Naive thymus-derived CD4-positive, alpha-beta T cell (primary cell): ENCODE measurements at places on chromosomes 5 and 9. TPM values are rescaled to one million over a fixed set of nuclear protein-coding genes. Genes with fewer than 3 reads are reported as not detected.

GRCh38 chr5:172659909-172660628 lies 19.0 kb downstream of the NEURL1B start:
- no peaks in the 10 kb centered on the region for H3K27me3 ChIP-seq
- H3K4me1 ChIP-seq = no peaks in the 10 kb centered on the region
- no peak for DNase-seq
- H3K4me3 ChIP-seq = no peak overlapping the region

- H3K27me3 ChIP-seq = no peaks in the 10 kb centered on the region
- H3K36me3 ChIP-seq = no peaks in the 10 kb centered on the region
- H3K27ac ChIP-seq = no peak overlapping the region
- DNase-seq = no peak
Observed at GRCh38 chr9:115202181-115202580, 84.2 kb upstream of the TNC start.

DNA sequence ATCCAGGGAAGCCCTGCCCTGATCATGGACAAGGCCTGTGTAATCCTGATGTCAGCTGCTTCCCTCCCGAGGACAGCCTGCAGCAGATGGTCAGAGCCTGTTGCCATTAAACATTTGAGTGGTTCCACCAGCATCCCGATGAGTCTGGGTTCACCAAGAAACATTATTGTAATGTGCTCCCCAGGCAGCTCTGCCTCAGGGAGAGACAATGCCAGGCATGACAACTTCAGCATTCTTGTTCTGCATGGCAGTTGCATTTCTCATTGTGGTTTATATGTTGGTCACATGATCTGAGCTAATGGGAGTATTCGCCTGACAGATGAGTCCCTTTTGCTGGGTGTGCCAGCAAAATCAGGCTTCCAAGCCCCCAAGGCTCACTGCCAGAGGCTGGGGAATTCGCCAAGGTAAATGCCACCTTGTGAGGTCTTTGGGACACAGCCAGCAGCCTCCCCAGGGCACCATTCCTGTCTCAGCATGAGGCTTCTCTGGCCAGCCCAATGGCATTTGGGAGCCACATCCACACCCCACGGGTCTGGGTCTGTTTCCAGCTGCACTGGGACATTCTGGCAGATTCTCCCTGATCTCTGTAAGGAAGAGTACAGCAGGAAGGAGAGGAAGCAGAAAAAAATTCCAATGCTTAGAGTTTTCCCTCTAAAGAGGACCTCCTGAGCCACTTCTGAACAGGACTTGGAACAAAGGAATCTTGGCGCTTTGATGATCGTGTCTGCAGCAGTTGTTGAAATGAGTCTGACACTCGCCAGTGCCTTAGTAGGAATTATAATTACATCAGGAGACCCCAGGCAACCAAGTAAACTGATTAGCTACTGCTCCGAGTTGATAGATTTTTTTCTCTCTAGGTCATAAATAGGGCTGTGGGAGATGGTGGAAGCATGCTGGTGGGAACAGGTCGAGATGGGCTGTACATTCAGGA lies 18.7 kb downstream of the KCNIP1 start:
- H3K4me1 ChIP-seq = no peaks in the 10 kb centered on the region
- H3K27ac ChIP-seq = no peak overlapping the region
- no peak overlapping the region for H3K4me3 ChIP-seq
- no peaks in the 10 kb centered on the region for H3K27me3 ChIP-seq
- no peaks in the 10 kb centered on the region for H3K36me3 ChIP-seq

DNA sequence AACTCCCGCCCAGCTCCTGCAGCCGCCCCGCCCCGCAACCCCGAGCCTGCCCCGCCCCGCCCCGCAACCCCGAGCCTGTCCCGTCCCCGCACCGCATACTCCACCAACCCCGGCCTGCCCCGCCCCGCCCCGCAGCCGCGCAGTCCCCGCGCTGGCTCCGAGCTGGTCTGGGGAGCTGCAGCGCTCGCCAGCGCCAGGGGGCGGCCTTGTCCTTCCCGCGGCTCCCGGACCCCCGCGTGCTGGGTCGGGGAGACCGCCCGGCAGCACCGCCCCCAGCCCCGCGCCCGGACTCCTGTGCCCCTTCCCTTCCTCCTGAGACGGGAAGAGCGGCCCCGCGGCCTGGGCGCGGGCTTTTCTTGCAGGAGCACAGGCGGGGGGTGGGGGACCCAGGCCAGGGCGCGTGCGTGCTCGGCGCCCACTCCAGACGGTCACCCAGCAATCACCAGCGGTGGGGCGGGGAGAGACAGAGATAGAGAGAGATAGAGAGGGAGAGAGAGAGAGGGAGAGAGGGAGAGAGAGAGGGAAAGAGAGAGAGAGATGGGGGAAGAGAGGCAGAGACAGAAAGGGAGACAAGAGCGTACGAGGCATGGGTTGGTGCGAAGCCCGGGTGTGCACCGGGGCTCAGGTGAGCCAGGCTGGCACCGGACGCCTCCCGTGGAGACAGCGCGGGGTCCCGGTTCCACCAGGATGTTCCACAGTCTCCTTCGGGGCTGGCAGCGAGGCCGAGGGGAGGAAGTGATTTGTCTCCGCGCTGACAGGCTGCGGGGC lies 14.7 kb upstream of the TMEM250 start:
- H3K4me1 ChIP-seq = peaks cover 3% of the 10 kb centered on the region
- DNase-seq = no peak
- H3K36me3 ChIP-seq = no peaks in the 10 kb centered on the region
- no peak overlapping the region for H3K4me3 ChIP-seq
- H3K27me3 ChIP-seq = no peaks in the 10 kb centered on the region

- H3K27ac ChIP-seq = no peak overlapping the region
- no peak for DNase-seq
- H3K4me1 ChIP-seq = peaks cover 13% of the 10 kb centered on the region
- H3K4me3 ChIP-seq = no peak overlapping the region
- no peaks in the 10 kb centered on the region for H3K36me3 ChIP-seq
Observed at GRCh38 chr5:90878081-90878480, 319.5 kb downstream of the ADGRV1 start.

- H3K36me3 ChIP-seq = no peaks in the 10 kb centered on the region
- H3K27ac ChIP-seq = peak within 1 kb of the TSS; percentile 65
- H3K4me1 ChIP-seq = no peaks in the 10 kb centered on the region
- DNase-seq = peak; percentile 19
Observed at GRCh38 chr5:103562453-103563157, at the start of gene NUDT12. TSS of gene NUDT12 (minus strand) at chr5:103562789. CDS start at chr5:103560248, 2,541 bp downstream.

- no peaks in the 10 kb centered on the region for H3K4me1 ChIP-seq
- no peak overlapping the region for H3K27ac ChIP-seq
- no peak for DNase-seq
- H3K27me3 ChIP-seq = no peaks in the 10 kb centered on the region
- no peaks in the 10 kb centered on the region for H3K36me3 ChIP-seq
- H3K4me3 ChIP-seq = no peak overlapping the region
Observed at GRCh38 chr9:87263291-87263690, 234.4 kb upstream of the DAPK1 start.

- no peaks in the 10 kb centered on the region for H3K4me1 ChIP-seq
- no peak for DNase-seq
- H3K36me3 ChIP-seq = no peaks in the 10 kb centered on the region
- H3K4me3 ChIP-seq = no peak overlapping the region
- H3K27me3 ChIP-seq = no peaks in the 10 kb centered on the region
Observed at GRCh38 chr5:145557345-145557744, 277.8 kb downstream of the PRELID2 start.

DNA sequence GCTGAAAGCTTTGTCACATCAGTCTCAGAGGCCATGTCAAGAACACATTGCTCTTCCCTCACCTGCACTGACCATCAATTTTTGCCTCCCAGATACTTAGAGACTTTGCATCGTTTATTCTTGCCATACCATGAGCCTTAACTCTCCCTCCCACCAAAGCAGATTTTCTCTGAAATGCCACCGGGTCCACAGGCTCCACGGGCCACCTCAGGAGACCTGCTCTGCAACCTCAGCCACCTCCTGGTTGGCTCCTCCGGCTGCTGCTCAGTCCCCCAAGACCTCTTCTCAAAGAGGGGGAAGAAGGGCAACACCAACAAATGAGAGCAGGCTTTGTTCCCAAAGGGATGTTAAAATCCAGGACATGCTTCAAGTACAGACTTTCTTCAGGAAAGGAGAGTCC lies 400.5 kb downstream of the SPOCK1 start:
- H3K4me1 ChIP-seq = no peaks in the 10 kb centered on the region
- no peaks in the 10 kb centered on the region for H3K27me3 ChIP-seq
- DNase-seq = no peak
- no peak overlapping the region for H3K27ac ChIP-seq
- no peak overlapping the region for H3K4me3 ChIP-seq
- no peaks in the 10 kb centered on the region for H3K36me3 ChIP-seq

- H3K36me3 ChIP-seq = no peaks in the 10 kb centered on the region
- H3K4me1 ChIP-seq = no peaks in the 10 kb centered on the region
- no peak overlapping the region for H3K27ac ChIP-seq
- no peak for DNase-seq
- H3K4me3 ChIP-seq = no peak overlapping the region
- no peaks in the 10 kb centered on the region for H3K27me3 ChIP-seq
Observed at GRCh38 chr5:9456435-9457042, 89.3 kb downstream of the SEMA5A start.

DNA sequence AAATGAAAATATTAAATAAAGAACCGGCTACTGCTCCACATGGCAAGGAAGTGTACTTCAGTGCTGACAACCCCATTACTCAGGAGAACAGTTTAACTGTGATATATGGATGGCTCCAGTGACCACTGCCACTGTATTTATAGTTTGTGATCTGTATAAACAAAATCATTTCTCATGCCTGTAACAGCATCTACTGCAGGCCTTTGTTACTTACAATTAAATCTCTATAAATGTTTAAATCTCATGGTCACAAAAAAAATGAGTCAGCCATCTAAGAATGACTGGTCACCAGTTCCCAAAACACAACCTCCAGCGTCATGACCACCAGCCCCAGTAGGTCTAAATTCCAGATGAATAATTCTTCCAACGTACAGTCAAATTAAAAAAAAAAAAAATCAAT lies 24.6 kb downstream of the SERINC5 start:
- no peaks in the 10 kb centered on the region for H3K27me3 ChIP-seq
- H3K36me3 ChIP-seq = no peaks in the 10 kb centered on the region
- peak overlapping the region; percentile 29 for H3K27ac ChIP-seq
- H3K4me1 ChIP-seq = peaks cover 12% of the 10 kb centered on the region
- no peak for DNase-seq

DNA sequence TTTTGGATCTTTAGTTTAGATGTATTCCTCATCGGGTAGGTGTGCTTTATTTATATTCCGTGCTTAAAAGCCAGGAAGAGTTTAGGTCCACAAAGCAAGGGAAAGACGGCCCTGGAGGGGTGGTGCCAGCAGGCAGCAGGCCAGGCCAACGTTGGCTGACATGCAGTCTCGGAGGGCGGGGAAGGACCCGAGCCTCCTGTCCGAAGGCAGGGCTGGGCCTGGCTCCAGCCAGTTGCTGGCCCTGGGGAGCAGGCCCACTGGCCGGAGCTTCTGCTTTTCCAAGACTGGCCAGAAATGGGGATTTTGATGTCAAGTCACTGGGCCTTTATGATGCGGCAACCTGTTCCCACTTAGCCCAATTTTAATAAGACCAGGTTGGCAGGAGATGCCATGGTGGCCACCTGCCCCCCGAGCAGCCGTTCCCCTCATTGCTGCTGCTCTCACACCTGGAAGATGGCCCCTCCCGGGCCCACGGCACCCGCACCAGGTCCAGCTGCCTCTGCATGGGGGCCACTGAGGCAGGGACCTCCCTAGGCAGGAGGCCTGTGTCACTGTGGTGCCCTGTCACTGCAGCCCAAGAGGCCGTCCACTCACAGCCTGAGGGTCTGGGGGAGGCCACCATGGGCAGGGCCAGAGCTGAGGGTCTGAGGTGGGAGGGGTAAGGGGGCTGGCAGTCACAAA lies 23.2 kb downstream of the LPCAT1 start:
- H3K4me1 ChIP-seq = peaks cover 27% of the 10 kb centered on the region
- H3K27ac ChIP-seq = no peak overlapping the region
- H3K4me3 ChIP-seq = no peak overlapping the region
- no peaks in the 10 kb centered on the region for H3K27me3 ChIP-seq
- DNase-seq = no peak

- no peaks in the 10 kb centered on the region for H3K27me3 ChIP-seq
- DNase-seq = no peak
- no peak overlapping the region for H3K4me3 ChIP-seq
- no peaks in the 10 kb centered on the region for H3K36me3 ChIP-seq
- peaks cover 7% of the 10 kb centered on the region for H3K4me1 ChIP-seq
Observed at GRCh38 chr5:176642675-176643490, 4.4 kb upstream of the TSPAN17 start.

DNA sequence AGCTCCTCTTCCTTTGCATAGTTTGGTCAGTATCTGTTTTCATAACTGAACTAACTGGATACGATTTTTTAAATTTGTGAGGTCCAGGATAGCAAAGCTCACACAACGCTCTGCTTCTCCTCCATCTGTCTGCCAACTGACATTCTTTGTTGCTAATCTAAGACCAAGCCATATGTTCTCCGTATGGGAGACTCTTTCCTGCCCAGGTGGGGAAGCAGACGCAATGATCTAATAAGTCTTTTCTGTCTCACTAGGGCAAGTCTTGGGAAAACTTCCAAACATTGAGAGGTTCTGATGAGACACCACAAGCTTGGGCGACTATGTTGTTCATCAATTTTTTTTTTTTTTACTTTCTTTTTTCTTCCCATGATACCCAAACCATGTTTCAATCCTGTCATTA lies 558.5 kb downstream of the EFNA5 start:
- no peaks in the 10 kb centered on the region for H3K4me1 ChIP-seq
- DNase-seq = no peak
- H3K4me3 ChIP-seq = no peak overlapping the region
- no peak overlapping the region for H3K27ac ChIP-seq

- H3K4me3 ChIP-seq = no peak overlapping the region
- H3K27ac ChIP-seq = no peak overlapping the region
- H3K4me1 ChIP-seq = no peaks in the 10 kb centered on the region
- no peaks in the 10 kb centered on the region for H3K36me3 ChIP-seq
- no peak for DNase-seq
- no peaks in the 10 kb centered on the region for H3K27me3 ChIP-seq
Observed at GRCh38 chr9:112194969-112195431, 19.9 kb upstream of the SUSD1 start.

GRCh38 chr5:891117-891836 lies 1.3 kb downstream of the BRD9 start:
- peak overlapping the region; percentile 91 for H3K27ac ChIP-seq
- H3K4me3 ChIP-seq = peak overlapping the region; percentile 84
- H3K36me3 ChIP-seq = peaks cover 27% of the 10 kb centered on the region

DNA sequence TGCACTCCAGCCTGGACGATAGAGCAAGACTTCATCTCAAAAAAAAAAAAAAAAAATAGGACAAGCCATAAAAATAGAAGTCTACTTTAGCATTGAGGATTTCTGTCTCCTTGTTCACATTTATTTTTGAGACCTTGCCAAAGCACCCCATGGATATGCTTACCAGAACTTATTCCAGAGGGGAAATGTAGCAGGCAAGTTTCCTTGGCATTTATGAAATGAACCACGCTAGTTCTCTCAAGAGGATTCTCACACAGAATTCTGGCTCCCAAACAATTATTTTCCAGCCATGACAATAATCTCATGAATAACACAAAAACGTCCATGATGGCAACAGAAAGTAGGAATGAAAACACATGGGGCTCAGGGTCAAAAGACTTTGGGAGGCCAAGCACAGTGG lies 23.4 kb upstream of the GPX8 start:
- no peak overlapping the region for H3K27ac ChIP-seq
- DNase-seq = no peak
- no peaks in the 10 kb centered on the region for H3K36me3 ChIP-seq
- H3K4me3 ChIP-seq = no peak overlapping the region
- no peaks in the 10 kb centered on the region for H3K27me3 ChIP-seq
- H3K4me1 ChIP-seq = peaks cover 3% of the 10 kb centered on the region

Gene TMEM171
- not detected for polyA plus RNA-seq

Gene ACSL6
- polyA plus RNA-seq = 17.3 TPM

Gene F12
- polyA plus RNA-seq = 0.64 TPM

Gene IFNB1
- polyA plus RNA-seq = not detected

Gene S1PR3
- polyA plus RNA-seq = not detected

Gene MARVELD2
- 1.1 TPM for polyA plus RNA-seq

Gene CA9
- not detected for polyA plus RNA-seq

Gene GARIN3
- 0.07 TPM for polyA plus RNA-seq

Gene ORM2
- not detected for polyA plus RNA-seq
